ENCODE measurements at places on chromosomes 3 and 15. TPM values are rescaled to one million over a fixed set of nuclear protein-coding genes. Genes with fewer than 3 reads are reported as not detected.

The FES gene
- polyA plus RNA-seq, result 10.5 TPM

The LRRIQ4 gene
- polyA plus RNA-seq, result not detected

The CCRL2 gene
- 0.16 TPM for polyA plus RNA-seq

The GABRA5 gene
- 4.0 TPM for polyA plus RNA-seq

The SLC9A9 gene
- 1.4 TPM for polyA plus RNA-seq

The DNASE1L3 gene
- not detected for polyA plus RNA-seq

The CCK gene
- 0.43 TPM for polyA plus RNA-seq

The SERINC4 gene
- not detected for polyA plus RNA-seq

The RAD51 gene
- 6.8 TPM for polyA plus RNA-seq

DNA sequence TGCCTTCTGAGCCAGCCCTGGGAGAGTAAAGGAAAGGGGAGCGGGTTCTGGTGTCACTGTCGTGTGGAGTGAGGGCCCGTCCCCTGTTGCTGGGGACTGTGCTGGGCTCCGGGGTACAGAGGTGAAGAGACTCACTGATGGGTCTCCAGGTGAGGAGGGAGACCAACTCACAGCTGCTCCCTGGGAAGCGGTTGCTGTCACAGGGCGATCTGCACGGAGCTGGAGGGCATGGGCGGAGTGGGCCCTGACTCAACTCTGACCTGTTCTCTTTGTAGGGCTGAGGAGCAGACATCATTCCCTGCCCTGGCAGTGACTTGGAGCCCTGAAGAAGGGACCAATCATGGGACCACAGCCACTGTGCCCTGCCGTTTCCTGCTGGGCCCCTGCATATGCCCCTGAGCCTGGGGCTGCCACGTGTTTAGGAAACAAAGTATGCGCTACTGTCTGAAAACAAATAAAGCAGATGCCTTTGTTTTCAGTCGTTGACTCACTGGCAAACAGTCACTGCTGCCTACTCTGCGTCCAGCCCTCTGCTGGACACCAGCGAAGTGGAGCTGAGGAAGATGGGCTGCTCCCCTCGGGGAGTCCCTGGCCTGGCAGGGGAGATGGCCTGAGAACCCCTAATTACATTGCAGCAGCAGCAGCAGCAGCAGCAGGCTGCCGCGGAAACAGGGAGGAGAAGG, 22.9 kb upstream of the PLXNA1 start:
- DNase-seq, result peak; percentile 73

- peak; percentile 96 for DNase-seq
These were observed at the start of gene SGO1 for GRCh38 chr3:20185679-20186599. SGO1 (minus strand) TSS chr3:20186206; CDS start chr3:20184027, 2,179 bp downstream.

DNA sequence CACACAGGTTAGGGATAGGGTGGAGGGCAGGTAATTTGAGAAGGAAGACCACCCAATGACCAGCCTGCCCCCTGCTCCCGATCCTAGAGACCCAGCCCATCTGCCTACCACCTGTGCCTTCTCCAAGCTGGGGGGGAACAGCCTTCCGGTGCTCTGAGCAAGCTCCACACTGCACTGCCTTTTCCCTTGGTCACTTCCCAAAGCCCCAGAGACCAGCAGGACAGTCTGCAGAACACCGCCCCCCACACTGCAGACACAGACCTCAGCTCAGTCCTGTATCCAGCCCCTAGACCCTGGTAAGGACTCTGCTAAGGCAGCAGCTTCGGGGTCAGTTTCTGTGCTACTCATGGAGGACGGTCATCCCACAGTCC, 156.9 kb downstream of the MEGF11 start:
- no peak for DNase-seq

GRCh38 chr3:25478964-25479726, 51.1 kb downstream of the RARB start:
- no peak for DNase-seq

DNA sequence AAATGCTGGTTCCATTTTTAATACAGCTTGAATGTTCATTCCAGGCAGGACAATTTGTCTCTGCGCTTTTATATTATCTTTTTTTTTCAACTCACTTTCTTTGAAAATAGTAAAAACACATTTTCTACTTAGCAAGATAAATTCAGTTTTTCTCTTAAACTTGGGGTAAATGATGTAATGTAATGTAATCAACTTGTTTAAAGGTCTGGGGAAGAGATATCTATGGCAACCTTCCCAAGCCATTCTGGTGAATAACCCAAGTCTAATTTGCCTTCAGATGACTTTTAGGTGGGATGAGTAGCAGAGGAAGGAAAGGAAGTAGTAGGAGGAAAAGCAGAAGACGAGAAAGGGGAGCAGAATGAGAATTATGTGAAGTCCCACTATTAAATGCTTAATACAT, 335.1 kb downstream of the SV2B start:
- peak; percentile 48 for DNase-seq

DNA sequence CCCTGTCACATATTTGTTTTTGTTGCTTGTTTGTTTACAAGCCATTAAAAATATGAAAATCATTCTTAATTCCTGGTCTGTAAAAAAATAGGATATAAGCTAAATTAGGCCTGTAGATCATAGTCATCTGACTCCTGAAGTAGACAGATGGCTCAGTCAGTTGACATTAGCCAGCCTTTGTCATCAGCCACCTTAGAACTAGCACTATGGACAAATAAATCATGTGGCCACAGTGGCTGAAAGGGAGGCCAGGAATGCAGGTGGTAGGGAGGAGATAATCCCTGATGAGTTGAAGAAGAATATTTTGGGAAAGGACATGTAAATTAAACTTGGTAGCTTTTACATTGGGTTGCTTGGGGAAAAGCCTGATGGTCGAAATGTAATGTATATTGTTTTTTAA, 1544.9 kb downstream of the SI start:
- no peak for DNase-seq

DNA sequence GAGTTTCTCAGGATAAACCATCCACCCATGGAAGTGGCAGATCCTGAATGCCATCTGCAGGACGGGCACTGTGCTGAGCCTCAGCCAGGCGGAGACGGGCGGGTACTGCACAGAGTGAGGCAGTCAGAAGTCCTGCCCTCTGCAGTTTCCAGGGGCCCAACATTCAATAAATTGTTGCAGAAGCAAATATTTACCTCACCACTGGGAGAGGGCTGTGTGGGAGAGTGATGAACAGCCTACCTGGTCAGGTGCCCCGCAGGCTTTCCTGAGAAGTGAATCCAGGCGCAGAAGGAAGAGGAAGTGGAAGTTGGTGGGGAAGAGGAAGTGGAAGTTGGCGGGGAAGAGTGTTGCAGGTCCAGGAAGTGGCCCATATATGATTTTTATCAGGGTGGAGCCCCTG, 100.8 kb downstream of the SLCO3A1 start:
- no peak for DNase-seq

DNA sequence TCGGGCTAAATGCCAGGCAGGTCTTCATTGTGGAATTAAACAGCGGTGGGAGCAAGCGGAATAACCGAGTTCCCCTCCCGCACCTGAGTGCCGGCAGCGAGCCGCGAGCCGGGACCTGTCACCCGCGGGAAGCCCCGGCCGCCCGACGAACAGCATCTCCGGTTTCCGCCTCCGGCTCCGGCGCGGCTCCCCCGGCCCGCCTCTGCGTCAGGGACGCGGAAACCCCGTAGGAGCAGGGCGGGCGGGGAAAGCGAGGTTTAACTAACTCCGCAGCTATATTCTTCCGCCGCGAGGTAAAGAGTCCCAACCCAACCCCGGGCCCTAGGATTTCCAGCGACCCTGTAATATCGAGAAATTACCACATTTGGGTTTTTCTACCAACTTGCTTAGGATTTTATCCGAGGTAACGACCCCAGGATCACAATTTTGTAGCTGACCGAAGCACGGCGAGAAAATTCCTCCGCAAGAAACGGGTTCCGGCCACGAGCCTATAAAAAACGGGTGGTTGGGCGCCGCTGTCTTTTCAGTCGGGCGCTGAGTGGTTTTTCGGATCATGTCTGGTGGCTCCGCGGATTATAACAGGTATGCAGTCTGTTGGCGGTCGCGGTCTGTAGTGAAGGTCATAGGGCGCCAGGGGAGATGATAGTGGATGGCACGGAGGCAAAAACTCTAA, at the start of gene EIF4A2:
Gene EIF4A2, plus strand, starts transcription at position 520 of the 673 bp plus-strand sequence. Its CDS starts 34 bp downstream, at position 554.
- DNase-seq, result peak; percentile 86

DNA sequence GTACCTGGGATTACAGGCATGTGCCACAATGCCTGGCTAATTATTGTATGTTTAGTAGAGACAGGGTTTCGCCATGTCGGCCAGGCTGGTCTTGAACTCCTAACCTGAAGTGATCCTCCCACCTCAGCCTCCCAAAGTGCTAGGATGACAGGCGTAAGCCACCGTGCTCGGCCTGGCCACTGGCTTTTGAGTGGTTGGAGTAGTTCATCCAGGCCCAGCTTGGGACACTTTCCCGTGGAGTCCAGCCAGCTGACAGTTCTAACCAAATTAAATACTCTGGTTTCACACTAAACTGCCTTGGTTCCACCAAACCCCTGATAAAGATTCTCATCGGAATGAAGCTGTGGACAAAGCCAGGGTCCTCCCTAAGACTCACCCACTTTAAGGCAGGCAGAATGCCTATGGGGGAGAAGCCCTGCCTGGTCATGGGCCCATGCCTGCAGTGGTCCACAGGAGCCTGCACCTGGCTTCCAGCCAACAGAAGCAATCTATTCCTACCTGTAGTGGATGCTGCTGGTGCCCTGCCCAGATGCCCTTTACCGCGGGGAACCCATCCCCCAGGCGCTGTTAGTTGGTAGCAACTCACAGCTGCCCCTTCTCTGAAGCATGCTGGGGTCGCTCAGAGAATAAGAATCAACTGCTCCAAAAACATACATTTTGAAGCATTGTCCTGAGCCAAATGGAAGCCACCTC, 5.2 kb upstream of the SLC28A1 start:
- DNase-seq, result no peak

- DNase-seq, result no peak
These were observed 1076.1 kb downstream of the AGBL1 start for GRCh38 chr15:87155771-87156170.

DNA sequence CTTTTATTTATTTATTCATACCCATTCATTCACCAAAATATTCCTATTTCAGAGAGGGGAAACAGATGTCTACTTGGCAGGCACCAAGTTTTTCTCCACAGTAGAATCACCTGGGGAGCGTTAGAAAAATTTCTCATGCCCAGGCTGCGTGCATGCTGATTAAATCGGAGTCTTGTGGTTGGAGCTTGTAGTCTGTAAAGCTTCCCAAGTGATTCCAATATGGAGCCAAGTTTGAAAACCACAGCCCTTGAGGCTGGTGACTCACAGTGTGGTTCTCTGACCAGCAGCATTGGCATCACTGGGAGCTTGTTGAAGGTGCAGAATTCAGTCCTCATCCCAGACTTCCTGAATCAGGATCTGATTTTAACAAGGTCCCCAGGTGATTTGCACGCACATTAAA, 49.7 kb downstream of the PDHB start:
- peak; percentile 99 for DNase-seq

DNA sequence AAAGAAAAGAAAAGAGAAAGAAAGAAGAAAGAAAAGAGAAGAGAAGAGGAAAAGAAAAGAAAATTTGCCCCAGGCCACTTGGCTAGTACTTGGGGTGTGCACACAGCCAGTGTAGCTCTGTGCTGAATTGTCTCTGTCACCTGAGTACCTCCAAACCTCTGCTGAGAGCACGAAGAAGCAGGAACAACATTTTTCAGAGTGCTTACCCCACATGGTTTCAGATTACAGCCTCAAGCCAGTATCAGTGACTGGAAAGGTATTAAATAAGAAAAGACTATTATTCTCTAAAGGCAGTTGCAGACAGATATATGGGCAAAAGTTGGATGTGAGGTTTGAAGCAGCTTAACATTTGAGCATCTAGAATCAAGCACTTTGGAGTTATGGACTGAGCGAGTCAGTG, 113.3 kb upstream of the PHLDB2 start:
- no peak for DNase-seq

- DNase-seq, result no peak
These were observed 25.5 kb downstream of the CHP1 start for GRCh38 chr15:41256577-41257038.

- no peak for DNase-seq
These were observed 114.1 kb downstream of the DTWD1 start for GRCh38 chr15:49734831-49735508.

DNA sequence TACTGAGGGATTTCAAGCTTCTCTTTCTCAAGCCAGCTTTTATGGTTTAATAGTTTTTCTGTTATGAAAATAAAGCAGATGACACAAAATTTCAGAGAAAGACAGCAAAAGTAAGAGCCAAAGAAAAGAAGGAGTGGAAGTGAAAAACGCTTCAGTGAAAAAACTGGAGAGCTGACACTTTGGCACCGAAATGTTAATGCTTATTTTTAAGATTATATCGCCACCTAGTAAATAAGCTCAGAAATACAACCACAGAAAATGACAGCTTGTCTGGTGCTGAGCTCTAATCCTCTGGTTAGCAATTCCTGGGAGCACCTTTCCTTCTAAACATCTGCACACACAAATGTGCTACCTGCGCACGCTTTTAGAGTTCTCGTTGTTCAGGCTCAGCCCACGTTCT, 101.6 kb downstream of the ZPLD1 start:
- peak; percentile 33 for DNase-seq
